Fibroblast of skin of left biceps (primary cell): ENCODE measurements at places on chromosomes 4 and X.

- no peak for DNase-seq
These were observed 2.7 kb upstream of the SMIM20 start for GRCh38 chr4:25911356-25911755.

- no peak for DNase-seq
These were observed 104.9 kb downstream of the FAM53A start for GRCh38 chr4:1579001-1579900.

DNA sequence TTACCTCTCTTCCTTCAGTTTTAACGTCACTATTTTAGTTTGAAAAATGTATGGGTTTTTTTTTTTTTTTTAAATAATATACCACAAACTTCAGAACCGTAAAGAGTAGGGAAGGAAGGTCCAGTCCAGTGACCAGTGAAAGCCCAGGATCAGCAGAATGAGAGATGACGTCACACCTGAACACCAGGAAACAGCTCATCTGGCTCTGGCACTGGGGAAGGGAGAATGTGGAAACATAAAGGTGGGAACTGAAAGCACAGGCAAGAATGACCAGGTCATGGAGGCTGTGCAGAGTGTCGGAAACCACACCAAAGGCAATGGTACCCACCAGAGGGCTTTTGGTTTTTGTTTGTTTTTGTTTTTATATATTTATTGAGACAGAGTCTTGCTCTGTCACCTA lies 141.2 kb downstream of the DHX15 start:
- no peak for DNase-seq

DNA sequence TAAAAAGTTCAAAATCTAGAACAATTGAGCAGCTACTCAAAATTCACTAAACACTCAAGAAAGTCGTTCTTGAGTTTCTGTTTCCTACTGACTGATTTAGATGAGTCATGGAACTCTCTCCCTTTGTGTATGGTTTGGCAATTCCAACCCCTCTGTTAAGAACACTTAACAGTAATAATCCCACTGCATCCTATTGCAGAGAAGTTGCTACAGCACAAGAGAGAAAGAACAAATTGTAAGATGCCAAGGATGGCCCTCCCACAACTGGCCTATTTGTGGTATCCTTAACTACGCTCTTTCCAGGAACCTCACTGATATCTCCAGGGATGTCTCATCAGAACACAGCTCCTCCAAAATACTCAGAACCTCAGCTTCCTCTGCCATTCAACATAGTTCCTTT lies 701.8 kb upstream of the TENM3 start:
- no peak for DNase-seq

DNA sequence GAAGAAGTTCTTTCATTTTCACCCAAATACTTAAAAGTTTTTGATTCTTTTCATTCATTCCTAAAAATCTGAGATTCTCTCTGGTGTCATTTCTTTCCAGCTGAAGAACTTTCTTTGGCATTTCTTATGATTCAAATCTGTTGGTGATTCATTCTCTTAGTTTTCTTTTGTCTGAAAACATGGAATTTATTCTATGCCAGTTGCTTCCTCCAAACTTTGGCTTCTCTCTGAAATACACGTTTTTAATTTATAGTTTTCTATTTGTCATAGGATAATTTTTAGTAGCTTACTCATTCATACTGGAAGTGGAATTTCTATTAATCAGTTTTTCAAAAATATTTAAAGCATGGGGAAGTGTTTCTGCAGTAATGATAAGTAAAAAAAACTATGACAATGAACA lies 1012.0 kb downstream of the RPA4 start:
- peak; percentile 28 for DNase-seq

- no peak for DNase-seq
These were observed 149.9 kb upstream of the PAQR3 start for GRCh38 chr4:79088946-79089691.

GRCh38 chrX:148135738-148136137 lies 154.6 kb downstream of the FMR1NB start:
- peak; percentile 43 for DNase-seq

DNA sequence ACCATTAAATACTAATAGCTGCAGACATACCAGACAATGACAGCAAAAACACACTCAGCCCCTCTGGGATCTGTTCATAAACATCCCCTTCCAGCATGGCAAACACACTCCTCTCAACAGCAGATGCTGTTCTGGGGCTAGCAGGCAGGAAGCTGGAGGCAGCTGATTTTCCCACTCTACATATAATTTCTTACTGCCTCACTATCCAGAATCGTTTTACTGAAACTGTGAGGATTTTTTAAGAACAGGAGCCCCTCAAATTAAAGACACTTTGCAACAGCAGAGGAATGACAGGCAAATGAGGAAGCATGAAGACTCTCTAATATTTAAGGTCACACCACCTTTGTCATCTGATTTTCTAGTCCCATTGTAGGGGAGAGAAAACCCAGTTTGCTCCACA lies 2.2 kb downstream of the MAPK10 start:
- DNase-seq, result no peak

- DNase-seq, result peak; percentile 32
These were observed 328.7 kb downstream of the PCDH18 start for GRCh38 chr4:137203601-137204000.

GRCh38 chr4:173045571-173045970 lies 123.0 kb upstream of the GALNT7 start:
- no peak for DNase-seq

- no peak for DNase-seq
These were observed 2308.1 kb upstream of the AGA start for GRCh38 chr4:179750374-179750773.

DNA sequence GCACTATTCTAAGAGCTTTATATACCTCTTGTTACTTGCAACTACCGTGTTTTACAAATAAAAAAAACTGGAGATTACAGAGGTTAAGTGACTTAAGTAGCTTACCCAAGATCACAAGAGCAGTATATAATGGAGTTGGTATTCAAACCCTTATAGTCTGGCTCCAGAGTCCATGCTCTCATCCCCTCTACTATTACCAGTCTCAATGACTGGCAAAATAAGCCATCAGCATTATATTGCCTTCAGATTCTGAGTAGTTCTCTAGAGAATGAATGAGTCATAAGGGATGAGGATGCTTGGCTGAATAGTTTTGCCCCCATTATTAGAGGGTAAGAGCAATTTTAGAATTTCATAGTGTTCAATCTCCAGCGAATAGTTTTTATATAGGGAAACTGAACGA lies 170.1 kb upstream of the ATOH1 start:
- DNase-seq, result no peak

DNA sequence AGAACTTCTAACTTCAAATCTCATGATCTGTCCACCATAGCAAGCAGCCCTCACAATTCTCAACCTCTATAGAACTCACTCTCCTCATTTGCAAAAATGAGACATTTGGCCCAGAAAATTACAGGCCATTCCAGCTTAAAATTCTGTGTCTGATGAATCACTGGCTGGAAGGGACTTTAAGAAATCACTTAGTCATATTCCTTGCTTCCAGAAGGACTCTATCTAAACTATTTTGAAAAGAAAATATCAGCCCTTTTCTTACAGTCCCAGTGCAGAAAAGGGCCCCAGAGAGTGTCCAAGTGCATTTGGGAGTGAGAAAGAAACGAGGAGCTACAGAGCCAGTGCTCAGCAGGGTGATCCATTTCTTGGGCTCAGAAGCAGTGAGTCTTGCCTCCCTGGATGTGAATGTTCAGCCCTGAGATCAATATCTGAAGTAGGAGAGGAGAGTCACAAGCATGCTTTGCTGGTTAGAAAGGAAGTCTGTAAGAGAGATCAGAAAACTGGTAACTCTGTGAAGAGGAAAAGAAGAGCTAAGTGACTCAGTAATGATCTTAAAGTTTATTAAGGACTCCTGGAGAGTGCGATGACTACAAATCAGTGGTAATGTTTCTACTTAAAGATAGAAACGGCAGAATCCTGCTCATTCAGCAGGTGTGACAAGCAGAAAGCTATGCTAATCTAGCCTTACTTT lies 139.8 kb downstream of the PALLD start:
- no peak for DNase-seq

DNA sequence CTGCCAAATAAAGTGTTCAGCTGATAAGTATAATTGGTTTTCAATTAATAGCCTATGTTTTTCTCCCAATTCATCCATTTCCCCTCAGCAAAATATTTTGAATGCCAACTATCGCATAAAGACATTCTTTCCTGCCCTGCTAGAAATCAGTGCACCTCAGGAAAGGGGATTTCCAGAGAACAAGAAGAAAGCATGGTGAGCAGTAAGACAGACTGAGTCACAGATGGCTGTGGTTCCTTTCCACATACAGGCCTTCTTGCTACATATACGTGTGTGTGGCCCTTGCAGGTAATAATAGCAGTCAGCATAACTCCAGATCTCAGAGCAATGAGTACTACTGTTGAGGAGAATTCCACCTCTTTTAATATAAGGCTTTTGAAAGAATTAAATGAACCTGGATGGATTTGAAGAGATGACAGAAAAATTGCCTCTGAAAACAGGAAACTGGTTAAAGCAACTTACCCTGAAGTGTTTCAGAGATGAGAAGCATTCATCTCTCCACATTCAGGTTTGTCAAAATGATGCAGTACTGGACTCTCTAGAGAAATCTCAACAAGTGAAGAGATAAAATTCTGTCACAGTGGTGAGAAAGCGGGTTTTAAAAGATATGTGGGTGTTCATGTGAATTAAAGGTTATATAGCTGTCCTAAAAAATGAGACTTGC lies 13.6 kb downstream of the GASK1B start:
- DNase-seq, result no peak

- no peak for DNase-seq
These were observed 5.3 kb downstream of the MBNL3 start for GRCh38 chrX:132483488-132483887.

DNA sequence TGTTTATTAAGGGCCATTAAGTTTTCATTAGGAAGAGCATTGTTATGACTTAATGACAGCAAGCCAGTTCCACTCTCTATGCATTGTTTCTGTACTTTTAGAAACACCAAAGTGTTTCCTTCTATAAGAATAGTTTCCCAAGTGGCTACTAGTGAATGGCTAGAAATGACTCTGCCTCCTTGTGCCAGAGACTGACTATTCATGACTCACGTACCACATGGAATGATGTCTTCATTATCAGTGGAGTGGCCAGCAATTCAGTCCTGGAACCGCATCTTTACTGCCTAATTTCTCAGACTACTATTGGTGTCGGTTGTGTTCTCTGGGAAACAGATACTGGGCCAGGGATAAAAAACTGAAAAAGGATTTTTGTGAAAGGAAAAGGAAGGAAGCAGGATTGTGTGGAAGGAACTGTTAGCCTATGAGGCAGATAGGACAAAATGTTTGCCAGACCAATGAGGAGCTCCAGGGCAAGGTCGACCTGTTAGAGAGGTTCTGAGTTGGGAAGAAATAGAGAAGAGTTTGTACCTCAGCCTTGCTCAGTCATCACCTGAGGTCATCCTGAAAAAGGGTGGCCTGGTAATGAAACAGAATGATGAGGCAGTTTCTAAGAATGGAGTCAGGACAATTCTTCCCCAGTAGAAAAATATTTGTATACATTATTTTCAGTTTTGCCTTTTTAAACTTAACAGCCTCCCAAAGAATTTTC lies 218.6 kb downstream of the SPCS3 start:
- DNase-seq, result peak; percentile 59

DNA sequence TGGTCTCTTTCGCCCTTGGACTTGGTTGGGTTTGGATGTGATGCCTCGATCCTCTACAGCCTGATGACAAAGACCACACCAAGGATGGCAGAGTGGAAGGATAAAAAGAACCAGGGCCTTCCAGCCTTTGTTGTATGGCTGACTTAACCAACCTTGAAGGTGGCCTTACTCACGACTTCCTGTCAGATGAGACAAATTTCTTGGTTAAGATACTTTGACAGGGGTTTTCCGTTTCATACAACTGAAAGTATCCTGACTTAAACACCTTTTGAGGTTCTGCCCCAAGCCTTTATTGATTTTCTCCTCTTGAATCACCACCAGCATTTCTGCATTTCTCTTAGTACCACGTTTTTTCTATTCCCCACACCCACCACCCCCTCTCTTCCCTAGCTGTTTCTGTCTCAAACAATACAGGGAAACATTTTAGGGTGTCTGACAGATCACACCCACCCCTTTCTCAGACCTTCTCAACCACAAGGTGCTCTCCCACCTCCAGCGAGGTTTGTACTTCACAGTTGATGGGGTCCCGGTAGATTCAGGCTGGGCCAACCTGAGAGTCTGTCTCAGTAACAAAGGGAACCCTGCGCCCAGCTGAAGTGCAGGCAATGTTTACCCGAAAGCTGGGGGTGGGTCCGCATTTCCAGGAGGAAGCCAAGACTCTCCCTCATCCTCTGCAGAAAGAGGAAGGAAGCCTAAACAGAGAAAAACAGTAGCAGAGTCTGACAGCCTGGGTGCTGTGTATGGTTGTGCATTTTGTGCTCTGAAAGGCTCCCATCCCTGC lies 5.0 kb upstream of the TSPAN5 start:
- no peak for DNase-seq

DNA sequence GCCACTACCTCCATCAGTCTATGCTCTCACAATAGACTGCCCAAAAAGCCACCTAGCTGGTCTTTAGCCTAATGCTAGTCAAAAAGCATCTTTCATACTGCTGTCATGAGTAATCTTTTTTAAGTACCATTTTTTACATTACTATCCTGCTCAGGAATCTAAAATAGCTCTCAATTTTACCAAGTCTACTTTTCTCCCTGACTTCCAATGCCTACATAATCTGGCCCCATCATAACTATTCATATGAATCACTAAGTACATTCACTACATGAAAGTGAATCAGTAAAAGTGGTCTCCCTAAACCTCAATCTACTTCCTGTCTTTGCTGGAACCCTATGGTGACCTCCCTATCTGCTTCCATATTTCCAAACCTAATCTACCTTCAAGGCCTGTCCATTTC lies 105.9 kb downstream of the THOC2 start:
- peak; percentile 37 for DNase-seq

GRCh38 chr4:183635321-183635720 lies 23.7 kb downstream of the RWDD4 start:
- DNase-seq, result no peak

GRCh38 chr4:3434881-3435685 lies 6.7 kb upstream of the HGFAC start:
- DNase-seq, result no peak

GRCh38 chr4:139744232-139744631 lies 78.6 kb downstream of the MGST2 start:
- no peak for DNase-seq

DNA sequence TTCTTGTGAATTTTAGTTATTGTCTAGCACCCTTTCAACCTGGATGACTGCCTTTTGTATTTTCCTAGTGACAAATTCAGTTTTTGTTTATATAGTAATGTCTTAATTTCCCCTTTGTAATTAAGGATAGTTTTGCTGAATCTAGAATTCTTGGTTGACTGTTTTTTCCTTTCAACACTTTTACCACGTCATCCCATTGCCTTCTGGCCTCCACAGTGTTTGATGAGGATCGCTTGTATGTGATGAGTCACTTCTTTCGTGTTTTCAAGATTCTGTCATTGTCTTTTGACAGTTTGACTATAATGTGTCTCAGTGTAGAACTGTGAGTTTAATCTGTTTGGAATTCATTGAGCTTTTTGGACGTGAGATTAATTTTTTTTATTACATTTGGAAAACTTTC lies 30.1 kb downstream of the KDM6A start:
- peak; percentile 34 for DNase-seq

GRCh38 chrX:17412692-17413091 lies 37.7 kb downstream of the NHS start:
- peak; percentile 76 for DNase-seq

GRCh38 chrX:133380711-133381619 lies 34.3 kb downstream of the GPC4 start:
- peak; percentile 20 for DNase-seq

- no peak for DNase-seq
These were observed 11.2 kb downstream of the CITED1 start for GRCh38 chrX:72294497-72294896.
